ENCODE measurements at places on chromosomes 2 and 18. TPM values are rescaled to one million over a fixed set of nuclear protein-coding genes. Genes with fewer than 3 reads are reported as not detected.

Gene HOXD11
- not detected for total RNA-seq

Gene IL1R2
- not detected for total RNA-seq

Gene PLEK
- not detected for total RNA-seq

Gene VWC2L
- total RNA-seq, result not detected

Gene BUB1
- total RNA-seq, result 41.1 TPM

Gene CCDC74B
- total RNA-seq, result 21.1 TPM

Gene SKOR2
- total RNA-seq, result not detected

Gene CCDC74A
- 5.6 TPM for total RNA-seq

Gene GPR45
- not detected for total RNA-seq

Gene CYTIP
- total RNA-seq, result not detected

Gene PLEKHH2
- total RNA-seq, result 3.6 TPM

Gene NR4A2
- total RNA-seq, result 7.6 TPM

Gene RAMP1
- total RNA-seq, result 109 TPM

Gene DCC
- total RNA-seq, result 0.21 TPM

Gene UGT1A1
- total RNA-seq, result not detected

Gene RNF144A
- total RNA-seq, result 26.9 TPM

Gene ATP8B1
- total RNA-seq, result not detected

Gene SIGLEC15
- 0.29 TPM for total RNA-seq

Gene SIX3
- total RNA-seq, result not detected

Gene AMER3
- not detected for total RNA-seq

Gene DPYSL5
- 3.0 TPM for total RNA-seq

Gene ALLC
- 0.41 TPM for total RNA-seq

Gene SP9
- not detected for total RNA-seq

Gene GPC1
- total RNA-seq, result 20.5 TPM

Gene STPG4
- total RNA-seq, result 0.15 TPM

Gene UGT1A10
- total RNA-seq, result not detected

Gene CLASP1
- total RNA-seq, result 31.5 TPM

Gene KCNE4
- total RNA-seq, result 0.34 TPM

Gene ZNF397
- total RNA-seq, result 6.2 TPM

Gene GATA6
- total RNA-seq, result 4.3 TPM

Gene GPR39
- 4.0 TPM for total RNA-seq

Gene HSPE1
- 188 TPM for total RNA-seq

Gene CRYBA2
- not detected for total RNA-seq

Gene ALPI
- total RNA-seq, result not detected

Gene MOGAT1
- total RNA-seq, result not detected

Gene PTPN18
- total RNA-seq, result 16.3 TPM

Gene NUP35
- total RNA-seq, result 12.6 TPM

Gene SLC5A7
- total RNA-seq, result not detected

Gene EXOC6B
- total RNA-seq, result 6.5 TPM

Gene MYO1B
- 27.5 TPM for total RNA-seq

Gene DAPL1
- not detected for total RNA-seq

Gene PTGR3
- total RNA-seq, result 12.8 TPM

Gene MROH2A
- total RNA-seq, result not detected

Gene DES
- total RNA-seq, result not detected

Gene NEUROD1
- total RNA-seq, result not detected

Gene POTEI
- total RNA-seq, result 2.8 TPM

Gene CD207
- 0.11 TPM for total RNA-seq

Gene NETO1
- total RNA-seq, result 2.1 TPM

Gene HOXD4
- 0.74 TPM for total RNA-seq

Gene BOK
- 8.0 TPM for total RNA-seq

Gene CCDC148
- total RNA-seq, result not detected

Gene CD8A
- total RNA-seq, result 0.08 TPM
